BJ (cell line): ENCODE measurements at places on chromosomes 11 and 22. TPM values are rescaled to one million over a fixed set of nuclear protein-coding genes. Genes with fewer than 3 reads are reported as not detected.
A peak's percentile ranks its signal among the peaks of the same experiment; 100 is the strongest.

Gene CD82
- 13.4 and 28.1 TPM in 2 replicates for polyA plus RNA-seq

Gene AMOTL1
- 21.5 and 25.5 TPM in 2 replicates for polyA plus RNA-seq

Gene C11orf16
- polyA plus RNA-seq = not detected in 2 replicates

Gene MMP27
- polyA plus RNA-seq = not detected in 2 replicates

Gene XRCC6
- 105 and 137 TPM in 2 replicates for polyA plus RNA-seq

Gene C22orf23
- polyA plus RNA-seq = 0.38 and 0.42 TPM in 2 replicates

Gene C22orf42
- not detected in 2 replicates for polyA plus RNA-seq

Gene ASCL2
- polyA plus RNA-seq = not detected in 2 replicates

Gene ROM1
- 2.1 and 2.2 TPM in 2 replicates for polyA plus RNA-seq

Gene CNGA4
- polyA plus RNA-seq = 0.11 TPM in 1 of 2 replicates, not detected in the other

Gene TRIM51
- polyA plus RNA-seq = not detected in 2 replicates

Gene RIMBP3B
- polyA plus RNA-seq = 0.01 TPM in 1 of 2 replicates, not detected in the other

DNA sequence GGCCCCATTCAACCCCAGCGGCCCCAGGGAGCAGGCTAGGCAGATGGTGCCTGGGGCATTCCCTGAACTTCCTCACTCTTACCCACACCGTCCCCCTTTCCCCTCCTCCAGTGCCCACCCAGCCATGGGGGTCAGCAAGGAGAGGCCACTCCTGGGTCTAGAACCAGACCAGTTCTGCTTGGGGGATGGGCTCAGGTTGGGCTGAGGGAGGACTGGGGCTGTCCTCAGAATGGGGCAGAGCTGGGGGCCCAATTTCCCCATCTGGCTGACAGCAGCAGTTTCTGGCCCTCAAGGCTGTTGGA, 12.4 kb downstream of the SCYL1 start:
- no peak for DNase-seq

DNA sequence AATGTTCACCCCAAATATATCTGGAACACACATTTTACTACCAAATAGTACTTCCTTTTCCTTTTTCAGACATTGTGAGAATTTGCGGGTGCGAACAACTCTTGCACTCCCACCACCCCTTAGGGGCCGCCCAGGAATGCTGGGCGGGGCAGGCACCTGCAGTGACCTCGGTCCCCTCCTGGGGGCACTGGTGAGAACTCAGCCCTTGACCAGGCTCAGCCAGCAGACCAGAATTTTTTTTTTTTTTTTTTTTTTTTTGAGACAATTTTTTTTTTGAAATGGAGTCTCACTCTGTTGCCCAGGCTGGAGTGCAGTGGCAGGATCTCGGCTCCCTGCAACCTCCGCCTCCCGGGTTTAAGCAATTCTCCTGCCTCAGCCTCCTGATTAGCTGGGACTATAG, 75.8 kb downstream of the ARHGAP8 start:
- no peak for DNase-seq

- DNase-seq = no peak
These were observed 66.9 kb downstream of the SCN3B start for GRCh38 chr11:123587559-123587958.

DNA sequence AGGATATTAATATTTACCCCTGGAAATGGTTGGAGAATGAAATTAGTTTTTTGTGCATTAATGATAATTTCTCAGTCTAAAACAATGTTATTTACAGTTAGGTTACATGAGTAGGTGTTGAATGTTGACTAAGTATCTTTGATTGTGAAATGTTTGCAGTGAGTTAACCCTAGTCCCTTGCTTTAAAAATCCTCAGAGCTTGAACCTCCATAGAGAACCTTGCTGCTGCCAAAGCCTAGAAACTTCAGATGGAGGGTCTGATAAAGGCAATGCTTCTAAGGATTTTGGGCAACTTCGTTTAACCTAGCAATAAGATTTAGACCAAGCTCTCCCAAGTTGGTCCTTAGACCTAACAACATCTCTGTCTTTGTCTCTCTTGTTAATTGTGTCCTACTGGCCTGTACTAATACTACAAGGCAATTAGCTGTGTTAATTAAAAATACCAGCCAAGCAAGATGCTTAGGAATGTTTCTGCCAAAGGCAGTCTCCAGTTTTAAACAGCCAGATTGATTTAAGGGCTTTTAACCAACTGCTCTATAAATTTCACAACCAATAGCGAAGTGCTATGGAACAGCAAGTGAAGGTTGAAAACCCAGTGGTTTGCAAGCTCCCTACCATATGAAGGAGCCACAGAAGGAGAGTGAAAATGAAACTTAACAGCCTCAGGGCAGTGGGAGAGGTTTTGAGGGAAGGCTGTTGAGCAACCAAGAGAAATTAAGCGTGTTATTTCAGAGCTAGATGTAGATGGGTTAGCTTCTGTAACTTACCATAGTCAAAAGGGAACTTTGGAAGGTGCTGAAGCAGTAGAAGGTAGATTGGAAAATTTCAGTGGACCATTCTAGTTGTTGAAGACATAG, 295.9 kb upstream of the ANO5 start:
- no peak for DNase-seq

- no peak for DNase-seq
These were observed 213.9 kb upstream of the UBASH3B start for GRCh38 chr11:122441666-122442035.

DNA sequence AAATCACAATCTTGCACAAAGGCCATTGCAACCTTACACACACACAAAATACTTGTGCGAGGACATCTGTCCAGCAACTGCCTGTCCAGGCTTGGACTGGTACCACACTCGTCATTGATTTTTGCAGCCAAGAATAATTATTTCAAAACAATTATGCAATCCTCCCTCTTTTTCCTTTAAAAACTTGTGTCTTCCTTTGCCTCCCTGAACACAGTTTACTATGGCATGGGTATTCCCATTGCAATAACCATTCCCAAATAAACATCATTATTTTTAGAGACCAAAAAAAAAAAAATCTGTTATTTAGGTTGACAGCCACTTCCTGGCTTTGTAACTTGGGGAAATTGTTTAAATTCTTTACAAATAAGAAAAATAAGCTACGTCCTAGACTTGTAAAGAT, 54.0 kb downstream of the C11orf91 start:
- no peak for DNase-seq

DNA sequence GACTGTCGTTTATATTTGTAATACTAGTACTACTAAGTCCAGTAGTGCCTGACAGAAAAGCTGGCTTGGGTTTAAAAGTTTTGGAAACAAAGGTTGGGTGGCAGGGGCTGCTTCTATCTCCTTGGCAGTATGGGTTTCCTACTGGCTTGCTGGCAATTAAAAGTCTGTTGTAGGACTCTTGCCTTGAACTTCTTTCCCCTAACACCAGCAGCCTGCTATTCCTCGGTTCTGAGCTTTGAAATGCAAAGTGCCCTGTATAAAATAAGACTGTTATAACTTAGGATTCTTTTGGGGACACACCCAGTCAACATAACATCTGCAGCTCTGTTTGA, 1.3 kb downstream of the RNF169 start:
- no peak for DNase-seq

GRCh38 chr11:60699284-60699691, at the start of gene MS4A8:
Gene MS4A8 (plus strand): TSS chr11:60699612. CDS start chr11:60700861, 1,249 bp downstream.
- DNase-seq = no peak

DNA sequence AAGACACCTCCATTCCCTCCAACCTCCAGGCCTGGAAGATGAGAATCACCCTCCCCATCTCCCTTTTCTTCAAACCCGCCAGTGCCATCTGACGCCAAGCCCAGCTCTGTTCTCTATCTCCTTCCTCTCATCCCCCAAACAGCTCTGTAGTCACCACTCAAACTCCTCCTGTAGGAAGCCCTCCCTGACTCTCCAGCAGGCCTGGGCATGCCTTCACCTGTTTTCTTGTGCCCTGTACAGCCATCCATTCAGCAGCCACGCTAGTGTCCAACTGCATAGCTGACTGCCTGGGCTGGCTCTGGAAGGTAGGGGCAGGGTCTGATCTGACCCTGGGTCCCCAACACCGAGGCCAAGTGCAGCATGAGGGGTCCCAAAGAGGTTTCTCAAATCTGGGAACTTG, 25.0 kb downstream of the GDPD5 start:
- no peak for DNase-seq

DNA sequence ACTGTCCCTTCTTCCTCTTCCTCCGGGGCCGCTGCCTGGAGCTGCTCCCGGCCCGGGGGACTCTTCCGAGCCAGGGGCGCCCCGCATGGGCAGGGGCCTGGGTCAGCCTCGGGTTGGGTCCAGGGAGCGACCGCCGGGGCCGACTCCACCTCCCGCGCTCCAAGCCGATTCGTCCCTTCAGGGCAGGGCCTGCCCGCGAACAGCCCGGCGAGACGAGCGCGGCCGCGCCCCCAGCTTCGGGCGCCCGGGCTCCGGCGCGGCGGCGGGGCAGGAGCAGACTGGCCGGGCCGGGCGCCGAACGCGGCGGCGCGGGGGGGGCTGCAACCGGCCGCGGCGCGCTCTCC, at the start of gene LARGE1:
LARGE1 (minus strand) TSS at position 280 of the 344 bp plus-strand sequence.
- no peak for DNase-seq

GRCh38 chr11:123103326-123103980, 41.5 kb upstream of the HSPA8 start:
- peak; percentile 46 for DNase-seq

DNA sequence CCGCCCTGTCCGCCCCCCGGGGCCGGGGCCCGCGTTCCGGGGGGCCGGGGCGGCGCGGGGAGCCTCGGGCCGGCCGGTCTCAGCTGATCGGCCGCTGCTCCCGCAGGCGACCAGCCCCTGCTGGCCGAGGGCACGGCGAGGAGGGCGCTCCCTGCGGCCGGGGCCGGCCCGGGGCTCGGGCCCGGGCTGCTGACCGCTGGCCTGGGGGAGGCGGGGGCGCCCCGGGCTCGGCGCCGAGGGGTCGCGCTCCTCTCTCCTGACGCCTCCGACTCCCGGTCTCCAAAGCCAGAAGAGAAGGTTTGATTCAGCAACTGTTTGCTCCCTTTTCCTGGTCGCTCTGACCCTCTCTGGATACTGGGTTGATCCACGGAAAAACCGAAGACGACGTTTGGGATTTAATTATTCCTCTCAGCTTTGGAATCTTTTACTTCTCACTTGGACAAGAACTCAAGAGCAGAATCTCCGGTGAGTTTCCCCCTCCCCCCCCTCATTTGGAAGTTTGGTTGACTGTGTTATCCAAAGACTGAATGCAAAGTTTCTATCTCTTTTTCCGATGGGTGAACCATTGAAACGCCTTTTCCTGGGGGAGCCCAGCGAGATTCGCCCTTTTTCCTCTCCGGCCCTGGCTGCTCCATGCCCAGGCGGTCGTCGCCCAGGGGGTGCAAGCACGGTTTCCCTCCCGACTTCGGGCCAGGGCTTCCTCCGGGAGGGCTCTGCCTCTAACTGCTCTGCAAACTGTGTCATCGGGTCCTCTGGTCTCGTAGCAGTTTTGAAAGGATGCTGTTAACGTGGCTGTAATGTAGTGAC, 725 bp downstream of the KDM2A start:
- DNase-seq = no peak

GRCh38 chr11:59222464-59223060, 9.8 kb upstream of the MPEG1 start:
- DNase-seq = no peak

- DNase-seq = no peak
These were observed 66.2 kb downstream of the SC5D start for GRCh38 chr11:121358760-121359159.

GRCh38 chr11:1825039-1825740, 9.6 kb upstream of the SYT8 start:
- no peak for DNase-seq

- DNase-seq = no peak
These were observed 48.6 kb downstream of the TRIM29 start for GRCh38 chr11:120089036-120090001.

DNA sequence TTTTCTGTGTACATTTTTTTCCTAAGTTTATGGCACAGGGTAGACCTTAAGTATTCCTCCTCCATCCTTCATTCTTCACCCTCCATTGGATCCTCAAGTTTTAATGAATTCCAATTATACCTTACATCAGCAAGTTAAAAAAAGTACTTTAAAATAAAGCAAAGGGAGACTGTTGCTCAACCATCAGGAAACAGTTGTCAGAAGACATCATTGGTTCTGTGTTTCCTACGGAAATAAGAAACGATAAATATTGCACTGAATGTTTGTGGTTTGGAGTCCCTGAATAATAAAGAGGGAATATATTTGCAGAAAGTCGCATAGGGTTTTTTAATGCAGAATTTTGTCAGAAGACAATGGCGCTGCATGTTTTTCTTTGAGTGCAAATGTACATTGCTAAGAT, 28.1 kb upstream of the LDHA start:
- no peak for DNase-seq

DNA sequence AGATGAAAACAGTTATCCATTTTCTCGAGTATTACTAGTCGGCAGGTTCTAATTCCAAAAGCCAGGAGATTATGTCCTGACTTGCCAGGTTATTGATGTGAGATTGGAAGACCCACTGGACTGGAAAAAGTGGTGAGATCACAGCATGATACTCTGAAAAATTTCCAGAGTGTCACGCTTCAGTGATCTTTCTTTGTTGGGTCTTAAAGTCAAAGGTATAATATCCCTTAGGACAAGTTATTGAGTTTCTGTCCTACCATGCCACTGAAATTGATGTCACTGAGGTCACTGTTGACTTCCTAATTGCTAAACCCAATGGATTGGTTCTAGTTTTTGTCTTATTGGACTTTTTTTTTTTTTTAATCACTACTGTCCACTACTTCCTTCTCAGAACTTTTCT, 104.5 kb upstream of the GRAMD1B start:
- DNase-seq = no peak

DNA sequence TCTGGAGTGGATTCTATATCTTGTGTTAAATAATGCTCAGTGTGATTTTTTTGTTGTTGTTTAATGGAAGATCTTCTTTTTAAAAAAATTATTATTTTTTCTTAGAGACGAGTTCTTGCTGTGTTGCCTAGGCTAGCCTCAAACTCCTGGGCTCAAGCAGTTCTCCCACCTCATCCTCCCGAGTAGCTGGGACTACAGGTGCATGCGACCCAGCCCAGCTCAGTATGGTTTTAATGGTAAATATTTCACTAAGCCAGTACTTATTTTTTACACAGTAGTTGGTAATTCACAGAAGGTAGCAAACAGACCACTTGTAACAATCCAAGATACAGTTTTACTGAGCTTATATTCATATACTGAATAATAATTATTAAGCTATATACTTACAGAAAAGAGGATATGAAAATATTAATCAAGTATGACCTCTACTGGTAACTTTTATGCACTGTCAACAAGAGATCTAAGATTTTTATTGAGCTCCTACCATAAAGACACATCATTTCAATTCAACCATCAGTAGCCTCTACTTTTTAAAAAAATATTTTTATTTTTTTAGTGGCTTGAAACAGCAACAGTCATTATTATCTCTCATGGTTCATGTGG, 6.1 kb upstream of the CD59 start:
- no peak for DNase-seq
